ENCODE measurements at places on chromosomes 5 and 9.

GRCh38 chr5:33316773-33317172 is 124.0 kb upstream of the TARS1 start:
- peak; percentile 49 for DNase-seq

GRCh38 chr5:18305288-18305924 is 671.1 kb downstream of the TAF11L14 start:
- DNase-seq = peak; percentile 14

DNA sequence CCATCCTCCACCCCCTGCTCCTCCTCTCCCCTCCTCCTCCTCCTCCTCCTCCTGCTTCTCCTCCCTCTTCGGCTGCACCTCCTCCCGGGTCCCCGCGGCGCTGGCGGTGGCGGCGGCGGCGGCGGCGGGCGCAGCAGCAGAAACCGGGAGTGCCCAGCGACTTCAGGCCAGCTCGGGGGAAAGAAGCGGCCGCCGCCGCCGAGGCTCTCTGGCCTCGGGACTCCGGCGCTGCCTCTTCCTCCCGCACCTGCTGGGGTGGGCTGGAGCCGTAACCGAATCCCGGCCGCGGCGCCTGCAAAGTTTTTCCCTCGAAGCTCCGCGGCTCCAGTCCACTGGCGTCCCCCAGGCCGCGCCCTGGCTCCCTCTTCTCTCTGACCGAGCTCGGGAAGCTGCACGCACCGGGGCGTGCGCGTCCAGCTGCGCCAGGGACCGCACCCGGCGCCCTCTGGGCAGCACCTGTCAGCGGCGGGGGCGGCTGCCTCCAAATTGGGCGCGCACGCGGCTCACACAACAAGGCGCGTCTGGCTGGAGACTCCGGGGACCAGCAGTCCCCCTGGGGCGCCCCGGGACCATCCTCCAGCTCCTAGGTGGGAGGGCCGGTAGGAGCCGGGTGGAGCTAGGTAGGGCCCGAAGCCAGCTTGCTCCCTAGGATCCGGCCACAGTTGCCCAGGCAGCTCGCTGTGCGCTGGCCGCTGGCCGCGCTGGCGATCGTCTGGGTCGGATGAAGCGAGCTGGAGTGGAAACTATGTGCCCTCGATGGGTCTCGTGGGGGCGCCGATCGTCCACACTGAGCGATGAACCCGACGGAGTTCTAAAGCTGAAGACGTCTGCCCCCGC is at the start of gene MCTP1:
Gene MCTP1 (minus strand): TSS at position 523 of the 837 bp plus-strand sequence.
- DNase-seq = peak; percentile 1

- no peak for DNase-seq
Measured at GRCh38 chr5:570886-571285, 41.3 kb upstream of the CEP72 start.

- no peak for DNase-seq
Measured at GRCh38 chr5:68214482-68215207, 911 bp upstream of the PIK3R1 start.

- no peak for DNase-seq
Measured at GRCh38 chr5:90424245-90424644, 14.7 kb upstream of the CETN3 start.
